Activated T-helper 1 cell treated with anti-CD3 and anti-CD28 coated beads, Interleukin-12 subunit alpha, Interleukin-12 subunit beta, Interleukin-2, Interleukin-4 antibody, amounts not matched to agents 30 ng/mL and 10 ng/mL and 1 ng/mL, durations not matched to agents 14 hours and 24 hours and 36 hours (primary cell): ENCODE measurements at places on chromosomes 4 and X. TPM values are rescaled to one million over a fixed set of nuclear protein-coding genes. Genes with fewer than 3 reads are reported as not detected.
A peak's percentile ranks its signal among the peaks of the same experiment; 100 is the strongest.

- H3K4me1 ChIP-seq = peaks cover 42% of the 10 kb centered on the region
- H3K4me3 ChIP-seq = peak overlapping the region; percentile 47
- no peaks in the 10 kb centered on the region for H3K27me3 ChIP-seq
- peak overlapping the region; percentile 88 for H3K27ac ChIP-seq
Observed at GRCh38 chrX:41666251-41666650, 22.5 kb upstream of the GPR34 start.

- H3K27ac ChIP-seq = no peak overlapping the region
Observed at GRCh38 chrX:38860106-38861013, 59.1 kb downstream of the MID1IP1 start.

DNA sequence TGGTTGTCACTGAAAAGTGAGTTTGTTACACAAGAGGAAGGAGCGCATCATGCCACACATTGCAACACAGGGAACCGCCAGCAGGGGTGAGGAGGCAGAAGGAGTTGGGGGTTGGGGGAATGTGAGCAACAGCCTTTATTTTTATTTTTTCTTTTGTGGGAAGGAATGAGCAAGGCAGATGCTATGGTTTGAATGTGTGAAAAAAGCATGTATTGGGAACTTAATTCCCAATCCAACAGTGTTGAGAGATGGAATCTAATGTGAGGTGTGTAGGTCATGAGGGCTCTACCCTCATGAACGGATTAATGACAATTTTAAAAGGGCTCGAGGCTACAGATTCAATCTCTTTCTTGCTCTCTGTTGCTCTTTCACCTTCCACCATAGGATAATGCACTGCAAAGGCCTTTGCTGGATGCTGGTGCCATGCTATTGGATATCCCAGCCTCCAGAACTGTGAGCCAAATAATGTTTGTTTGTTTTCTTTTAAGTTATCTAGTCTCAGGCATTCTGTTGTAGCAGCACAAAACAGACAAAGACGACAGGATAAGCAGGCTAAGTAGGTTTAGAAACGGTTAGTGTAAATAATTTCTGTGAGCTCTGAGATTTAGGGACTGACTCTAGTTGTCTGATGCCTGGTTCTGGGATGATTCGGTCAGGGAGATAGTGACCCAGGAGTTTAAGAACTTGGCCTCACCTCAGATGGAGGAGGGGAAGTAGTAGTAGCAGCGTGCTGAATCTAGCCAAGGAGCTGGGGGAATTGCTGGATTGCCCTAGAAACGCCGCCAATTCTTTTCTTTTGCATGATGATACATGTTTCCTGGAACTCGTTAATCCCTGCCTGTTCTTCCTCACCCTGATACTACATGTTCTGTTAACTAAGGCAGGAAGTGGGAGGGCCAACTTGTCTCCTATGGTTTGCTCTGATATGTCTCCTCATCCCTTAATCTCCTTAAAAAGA is 156.6 kb upstream of the CTSO start:
- H3K27ac ChIP-seq = no peak overlapping the region
- H3K27me3 ChIP-seq = no peaks in the 10 kb centered on the region
- no peak for DNase-seq
- H3K36me3 ChIP-seq = no peaks in the 10 kb centered on the region
- no peaks in the 10 kb centered on the region for H3K4me1 ChIP-seq

The SLC4A4 gene
- 0.08 and 0.15 TPM in 2 replicates for total RNA-seq
